ENCODE measurements at places on chromosomes 6 and 20. TPM values are rescaled to one million over a fixed set of nuclear protein-coding genes. Genes with fewer than 3 reads are reported as not detected.

Gene RBPJL
- total RNA-seq, result not detected

Gene CYP21A2
- 3.8 TPM for total RNA-seq

Gene LY6G5C
- 3.0 TPM for total RNA-seq

DNA sequence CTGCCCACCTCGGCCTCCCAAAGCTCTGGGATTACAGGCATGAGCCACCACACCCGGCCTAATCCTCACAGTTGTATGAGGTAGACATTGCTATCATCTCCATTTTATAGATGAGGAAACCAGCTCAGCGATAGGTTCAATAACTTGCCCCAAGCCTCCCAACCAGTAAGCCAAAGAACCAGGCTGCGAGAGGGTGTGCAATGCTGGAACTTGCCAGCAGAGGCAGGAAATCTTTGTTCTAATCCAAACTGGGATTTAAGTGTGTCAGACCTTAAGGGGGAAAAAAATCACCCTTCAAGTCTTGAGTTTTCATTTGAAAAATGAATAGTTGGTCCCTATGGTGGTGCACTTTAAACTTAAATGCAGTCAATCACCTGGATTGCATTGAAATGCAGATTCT lies 20.1 kb upstream of the RNGTT start:
- no peak for DNase-seq

DNA sequence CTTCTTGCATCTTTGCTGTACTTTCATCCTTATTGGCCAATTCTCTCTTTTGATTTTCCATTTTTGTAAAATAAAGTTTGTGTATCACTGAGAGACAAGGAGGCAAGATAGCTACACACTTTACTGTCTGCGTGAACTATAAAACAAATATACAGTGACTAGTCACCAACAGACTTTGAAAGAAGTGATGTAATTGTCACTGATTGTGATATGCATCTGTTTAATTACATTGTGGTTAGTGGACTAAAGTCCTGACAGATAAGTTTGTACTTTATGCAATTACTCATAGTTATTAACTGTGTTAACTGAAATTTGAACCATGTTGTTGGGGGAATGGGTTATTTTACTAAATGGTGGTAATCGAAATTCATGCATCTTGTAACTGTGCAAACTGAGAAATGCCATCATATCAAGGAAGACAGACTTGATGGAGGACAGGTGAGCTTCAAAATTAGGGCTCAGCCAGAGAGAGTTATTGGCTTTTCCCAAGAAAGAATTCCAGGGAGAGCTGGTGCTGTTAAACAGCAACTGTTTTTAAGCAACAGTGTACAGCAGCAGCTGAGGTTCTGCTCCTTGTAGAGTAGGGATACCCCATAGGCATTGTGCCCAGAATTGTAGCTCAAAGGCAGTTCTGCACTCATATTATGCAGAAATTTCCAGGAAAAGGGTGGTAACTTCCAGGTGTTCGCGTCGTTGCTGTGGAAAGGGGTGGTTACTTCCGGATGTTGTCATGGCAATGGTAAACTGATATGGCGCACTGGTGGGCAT lies 62.9 kb downstream of the EFHC1 start:
- DNase-seq, result no peak

DNA sequence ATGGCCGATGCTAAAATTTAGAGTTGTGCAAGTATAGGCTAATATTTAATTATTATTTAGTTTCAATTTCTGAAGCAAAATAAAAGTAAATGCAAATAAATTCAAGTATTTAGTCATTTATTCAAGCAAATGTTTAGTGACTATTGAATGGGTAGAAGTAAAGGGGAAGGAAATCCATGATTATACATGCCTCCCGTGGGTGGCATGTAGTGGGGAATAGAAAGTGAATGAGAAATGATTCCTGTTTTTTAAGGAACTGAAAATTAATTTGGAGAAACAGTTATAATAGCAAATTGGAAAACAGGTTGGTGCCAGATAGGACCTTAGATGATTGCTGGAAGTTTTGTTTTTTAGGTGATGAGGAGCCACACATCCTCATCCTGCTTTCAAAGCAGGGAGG lies 35.4 kb downstream of the FAM229B start:
- DNase-seq, result no peak

DNA sequence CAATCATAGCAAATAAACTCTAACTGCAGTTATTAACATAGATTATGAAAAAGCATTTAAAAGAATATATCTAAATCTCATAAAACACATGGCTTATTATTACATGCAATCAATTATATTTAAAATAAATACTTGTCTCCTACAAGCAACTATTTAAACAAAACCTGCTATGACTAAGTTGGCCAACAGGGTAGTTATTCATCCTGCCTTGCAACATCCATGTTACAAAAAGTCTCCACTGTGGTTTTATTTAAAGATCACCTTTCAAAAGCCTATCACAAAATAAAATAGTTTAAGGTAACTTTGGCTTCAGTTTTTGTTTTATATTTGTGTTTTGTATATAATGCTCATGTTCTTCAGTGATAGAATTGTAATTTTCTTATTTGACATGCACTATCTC lies 1127.0 kb upstream of the MAP3K7 start:
- DNase-seq, result no peak

DNA sequence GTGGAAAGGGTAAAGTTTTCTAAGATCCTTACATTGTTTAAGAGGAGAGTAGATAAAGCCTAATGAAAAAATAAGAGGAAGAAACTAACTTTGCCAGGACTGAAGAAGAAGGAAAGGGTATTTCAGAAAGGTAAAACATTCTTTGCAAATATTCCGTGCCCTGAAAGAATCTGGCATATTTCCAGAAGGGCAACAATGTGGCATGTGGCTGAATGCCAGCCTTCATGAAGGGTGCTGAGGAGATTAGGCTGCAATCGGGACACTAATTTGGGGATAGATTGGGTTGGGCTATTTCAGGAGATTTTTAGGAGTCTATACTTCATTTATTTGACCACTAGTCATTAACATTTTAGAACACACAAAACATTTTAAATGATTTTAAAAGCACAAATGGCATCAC lies 16.2 kb upstream of the UFL1 start:
- DNase-seq, result no peak

GRCh38 chr6:136160250-136160649 lies 89.9 kb downstream of the MTFR2 start:
- no peak for DNase-seq

GRCh38 chr6:30915591-30915946 lies 1.5 kb downstream of the VARS2 start:
- DNase-seq, result no peak

Measured in ureter (tissue), 1 donor.